Activated CD8-positive, alpha-beta memory T cell treated with anti-CD3 and anti-CD28 coated beads, Interleukin-2, amount 50 U/mL, for 4 hours (primary cell): ENCODE measurements at places on chromosomes 5 and 9.
A peak's percentile ranks its signal among the peaks of the same experiment; 100 is the strongest.

- DNase-seq: no peak
Measured at GRCh38 chr9:122453677-122454135, 24.0 kb downstream of the OR1J1 start.

DNA sequence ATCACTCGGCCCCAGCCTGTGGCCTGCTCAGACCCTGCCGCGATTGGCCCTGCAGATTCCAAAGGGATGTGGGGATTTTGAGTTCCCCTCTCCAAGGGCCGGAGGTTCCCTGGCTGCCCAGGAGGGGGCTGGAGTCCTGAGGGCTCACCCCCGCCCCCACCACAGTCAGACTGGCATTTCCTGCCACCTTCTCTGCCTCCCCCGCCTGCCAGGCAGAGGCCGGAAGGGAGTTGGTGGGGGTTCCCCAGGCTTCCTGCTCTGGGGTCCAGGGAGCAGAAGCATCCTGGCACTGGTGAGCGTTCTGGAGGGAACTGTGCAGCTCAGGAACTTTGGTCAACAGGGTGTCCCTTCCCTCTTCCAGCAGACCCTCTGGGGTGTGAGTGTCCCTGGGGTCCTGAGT is 70.6 kb downstream of the RXRA start:
- peak; percentile 52 for DNase-seq

DNA sequence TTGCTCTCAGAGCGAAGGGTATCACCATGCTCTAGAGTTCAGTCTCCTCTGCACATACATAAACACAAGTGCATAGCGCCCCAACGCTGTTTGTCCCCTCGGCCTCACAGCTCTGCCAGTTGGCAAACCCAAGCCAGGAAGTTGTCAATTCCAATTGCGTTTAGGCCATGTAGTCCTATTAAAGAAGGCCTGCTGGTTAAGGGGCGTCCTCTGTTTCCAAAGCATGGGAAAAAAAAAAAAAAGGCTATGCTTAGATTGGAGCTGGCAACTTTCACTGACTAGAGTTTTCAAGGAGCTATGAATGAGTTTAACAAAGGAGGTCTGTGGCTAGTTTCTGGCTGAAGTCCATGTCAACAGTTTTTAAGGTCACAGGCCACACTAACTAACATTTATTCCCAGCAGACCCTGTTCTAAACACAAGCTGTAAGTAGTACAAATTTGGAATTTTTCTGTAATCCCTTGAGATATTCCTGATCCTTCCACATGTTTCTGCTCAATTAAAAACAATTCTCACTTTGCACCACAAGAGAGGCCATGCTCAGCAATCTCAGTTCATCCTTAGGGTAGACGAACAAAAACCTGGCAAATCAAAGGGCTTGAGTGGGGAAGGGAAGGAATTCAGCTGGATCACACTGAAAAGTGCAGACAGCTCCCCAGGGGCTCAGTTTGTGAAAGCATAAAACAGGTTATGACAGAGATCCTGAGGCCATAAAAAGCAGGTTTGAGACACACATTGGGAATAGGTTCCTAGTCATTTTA is 187.7 kb downstream of the DENND1A start:
- no peak for DNase-seq

DNA sequence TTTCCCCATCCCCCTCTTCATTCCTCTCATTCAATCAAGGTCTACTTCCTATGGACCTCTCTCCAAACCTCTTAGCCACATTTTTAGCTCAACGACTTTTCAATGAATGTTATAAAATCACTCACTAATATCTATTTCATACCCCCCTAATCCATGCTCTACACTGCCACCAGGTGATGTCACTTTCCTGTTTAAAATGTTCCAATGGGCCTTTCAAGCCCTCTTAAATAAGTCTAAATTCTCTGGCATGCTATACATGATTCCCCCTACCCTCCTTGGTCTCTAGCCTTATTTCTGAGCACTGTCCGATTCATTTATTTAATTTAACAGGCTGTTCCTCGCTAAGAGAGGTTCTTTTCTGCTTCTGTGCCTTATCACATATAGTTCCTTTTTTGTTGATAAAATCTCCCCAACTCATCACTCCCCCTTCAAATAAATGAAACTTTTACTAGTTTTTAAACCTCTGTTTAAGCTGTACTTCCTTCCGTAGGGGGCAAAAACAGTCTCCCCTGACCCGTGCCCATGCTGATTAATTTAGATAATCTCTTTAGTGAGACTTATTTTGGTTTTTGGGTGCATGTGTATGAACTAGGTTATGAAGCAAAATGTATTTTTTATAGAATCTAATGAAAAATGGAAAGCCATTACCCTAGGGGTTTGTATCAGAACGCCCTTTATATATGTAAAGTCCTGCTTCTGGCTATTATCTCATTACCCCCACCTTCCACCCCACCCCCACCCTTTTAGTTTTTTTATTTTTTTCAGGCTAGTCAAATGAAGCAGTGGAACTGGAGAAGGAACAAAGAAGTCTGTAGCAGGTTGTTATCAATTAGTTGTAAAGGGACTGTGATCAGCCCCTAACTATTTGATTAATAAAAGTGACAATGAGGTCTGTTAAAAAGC is 9.0 kb downstream of the ABHD17B start:
- DNase-seq: no peak

DNA sequence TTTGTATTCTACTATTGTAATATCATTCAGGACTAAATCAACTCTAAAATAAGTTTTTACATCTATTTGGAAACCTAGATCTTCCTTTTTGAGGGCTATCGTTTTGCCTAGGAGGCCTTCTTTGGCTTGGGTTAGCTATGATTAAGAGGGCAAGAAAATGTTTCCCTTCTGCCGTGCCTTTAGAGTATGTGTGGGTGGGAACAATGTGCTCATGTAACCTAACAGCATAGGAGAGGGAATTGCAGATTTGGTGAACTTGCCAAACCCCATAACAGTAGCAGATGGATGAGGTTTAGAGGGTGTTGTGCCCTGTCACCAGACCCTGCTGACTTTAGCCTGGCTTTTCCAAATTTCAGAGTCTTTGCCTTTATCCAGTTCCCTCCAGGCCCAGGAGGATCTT is 339.0 kb downstream of the ADGRV1 start:
- DNase-seq: no peak

DNA sequence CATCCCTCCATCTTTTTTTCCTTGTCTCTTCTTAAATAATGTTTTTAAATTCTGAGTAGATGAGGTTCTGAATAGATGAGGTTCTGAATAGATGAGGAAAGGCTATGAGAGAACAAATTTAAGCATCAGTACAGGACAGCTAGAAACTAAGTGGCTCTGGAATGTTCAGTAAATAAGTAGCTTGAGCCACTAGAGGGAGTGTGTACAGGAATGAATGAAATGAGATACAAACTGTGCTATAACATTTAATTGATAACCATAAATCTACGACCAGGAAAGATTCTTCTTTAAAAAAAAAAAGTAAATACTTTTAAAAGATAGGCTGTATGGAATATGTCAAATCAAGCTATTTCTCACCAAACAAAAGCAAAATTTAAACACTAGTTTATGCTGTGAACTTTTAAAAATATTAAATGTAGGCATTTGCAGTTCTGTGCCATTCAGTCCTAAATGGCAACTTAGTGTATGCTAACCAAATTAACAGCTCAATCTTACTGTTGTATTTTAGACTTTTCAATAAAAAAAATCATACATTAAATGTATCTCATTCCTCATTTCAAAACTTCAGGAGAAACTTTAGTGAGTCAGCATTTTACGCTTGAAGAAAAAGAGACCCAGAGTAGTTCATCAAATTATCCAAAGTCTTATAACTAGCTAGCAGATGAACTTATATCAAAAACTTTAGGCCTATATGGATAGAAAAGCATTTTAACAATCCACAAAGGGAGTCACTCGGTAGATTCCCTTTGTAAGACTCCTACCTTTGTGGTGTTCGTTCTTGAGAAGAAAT is 70.4 kb upstream of the SNX2 start:
- DNase-seq: no peak

DNA sequence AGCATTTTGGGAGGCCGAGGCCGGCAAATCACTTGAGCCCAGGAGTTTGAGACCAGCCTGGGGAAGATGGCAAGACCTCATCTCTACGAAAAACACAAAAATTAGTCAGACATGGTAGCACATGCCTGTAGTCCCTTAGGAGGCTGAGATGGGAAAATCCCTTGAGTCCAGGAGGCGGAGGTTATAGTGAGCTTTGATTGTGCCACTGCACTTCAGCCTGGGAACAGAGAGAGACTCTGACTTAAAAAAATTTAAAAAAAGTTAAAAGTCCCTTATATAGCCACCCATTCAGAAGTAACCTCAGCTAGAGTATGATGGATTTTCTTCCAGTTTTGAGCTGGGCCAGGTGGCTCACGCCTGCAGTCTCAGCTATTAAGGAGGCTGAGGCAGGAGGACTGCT is 72.4 kb downstream of the UGCG start:
- DNase-seq: no peak

DNA sequence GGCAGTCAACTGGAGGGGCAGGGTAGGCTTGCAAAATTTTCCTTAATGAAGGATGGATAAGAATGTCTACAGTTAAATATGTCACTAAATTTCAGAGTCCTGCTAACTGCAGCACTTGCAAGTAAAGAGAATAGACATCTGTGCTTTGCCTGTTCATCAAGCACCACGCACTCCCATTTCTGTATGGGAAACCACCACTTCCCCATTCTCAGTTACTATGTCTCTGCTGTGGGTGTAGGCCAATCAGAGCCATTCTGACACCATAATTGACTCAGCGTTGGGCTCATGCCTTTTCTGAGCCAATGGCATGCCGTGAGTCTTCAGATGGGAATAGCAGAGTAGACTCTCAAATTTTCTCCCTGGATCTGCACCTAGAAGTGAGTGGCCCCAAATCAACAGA is 247.5 kb downstream of the GABRB2 start:
- no peak for DNase-seq

- DNase-seq: no peak
Measured at GRCh38 chr9:106334081-106334480, 528.9 kb upstream of the ZNF462 start.

- no peak for DNase-seq
Measured at GRCh38 chr5:136730426-136730825, 365.1 kb upstream of the TRPC7 start.

GRCh38 chr5:127299678-127300077 is 9.1 kb downstream of the MEGF10 start:
- DNase-seq: no peak

- no peak for DNase-seq
Measured at GRCh38 chr5:125657936-125658335, 765.3 kb upstream of the GRAMD2B start.
